CD4-positive, CD25-positive, alpha-beta regulatory T cell (primary cell): ENCODE measurements at places on chromosomes 6 and 20.
A peak's percentile ranks its signal among the peaks of the same experiment; 100 is the strongest.

GRCh38 chr6:118971682-118972081 is 36.7 kb upstream of the MCM9 start:
- DNase-seq: no peak

DNA sequence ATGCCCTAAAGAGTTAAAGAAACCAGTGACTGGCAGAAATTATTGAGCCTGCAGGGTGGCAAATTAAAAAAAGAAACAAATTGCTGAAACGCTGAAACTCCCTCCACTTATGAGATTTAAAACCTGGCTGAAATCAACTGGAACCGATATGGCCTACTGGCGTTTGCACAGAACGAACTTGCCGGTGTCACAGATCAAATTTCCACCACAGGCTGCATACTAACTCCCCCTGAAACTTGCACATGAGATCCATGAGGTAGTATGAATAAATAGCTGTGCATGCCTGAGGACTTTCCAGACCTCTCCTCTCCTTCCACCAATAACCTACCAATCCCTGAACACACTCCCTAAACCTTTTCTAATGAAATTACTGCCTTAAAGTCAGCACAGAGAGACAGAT is 150.4 kb downstream of the RNGTT start:
- no peak for DNase-seq

- DNase-seq: peak; percentile 31
These were observed 1.7 kb downstream of the SDCBP2 start for GRCh38 chr20:1327241-1327653.

- no peak for DNase-seq
These were observed 57.7 kb upstream of the SMOC2 start for GRCh38 chr6:168383062-168383854.
